Trophoblast cell (in vitro differentiated cells and primary cell): ENCODE measurements at places on chromosomes 2 and 18.

DNA sequence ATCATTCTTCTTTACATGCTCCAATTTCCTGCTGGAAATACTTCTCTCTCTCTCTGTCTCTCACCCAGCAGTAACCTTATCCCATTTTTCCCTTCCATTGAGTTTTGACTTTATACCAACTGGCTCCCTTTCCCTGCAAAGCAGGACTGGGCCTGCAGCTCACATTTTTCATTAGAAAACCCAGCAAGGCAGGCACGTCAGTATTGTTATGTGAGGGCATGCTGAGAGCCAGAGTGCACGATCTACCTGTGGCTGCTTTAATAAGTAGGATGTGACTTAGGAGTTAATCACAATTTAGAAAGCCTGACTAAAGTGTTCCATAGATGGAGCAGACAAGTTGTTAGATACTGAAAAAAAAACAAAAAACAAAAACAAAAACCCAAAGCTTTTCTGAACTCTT is 5.2 kb upstream of the NDUFV2 start:
- DNase-seq: no peak

- peak; percentile 21 for DNase-seq
Observed at GRCh38 chr2:69789772-69790600, 39.5 kb upstream of the GMCL1 start.

DNA sequence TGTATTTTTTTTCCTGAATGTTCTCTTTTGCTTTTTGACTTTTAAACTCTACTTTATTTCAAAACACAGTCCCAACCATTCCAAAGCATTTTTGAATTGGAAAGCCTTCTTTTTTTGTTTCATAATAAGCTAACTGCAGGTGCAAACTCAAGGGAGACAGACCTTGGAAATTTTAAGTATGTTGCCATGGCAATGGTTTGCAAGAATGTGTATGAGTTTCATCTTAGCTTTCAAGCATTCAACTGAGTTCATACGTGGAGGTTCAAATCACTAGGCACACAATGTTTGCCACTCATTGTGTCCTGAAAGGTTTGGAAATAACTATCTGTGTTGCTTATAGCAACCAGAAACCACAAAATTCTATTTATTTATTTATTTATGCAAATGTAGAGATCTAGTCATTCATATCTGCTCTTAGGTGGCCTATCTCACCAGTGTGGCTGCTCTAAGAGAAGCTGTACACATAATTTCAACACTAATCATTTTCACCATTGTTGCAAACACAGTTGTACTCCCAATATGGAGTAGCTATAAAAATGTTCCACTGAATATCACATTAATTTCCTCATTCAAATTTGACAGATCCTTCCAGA is 805.7 kb upstream of the FSHR start:
- no peak for DNase-seq

DNA sequence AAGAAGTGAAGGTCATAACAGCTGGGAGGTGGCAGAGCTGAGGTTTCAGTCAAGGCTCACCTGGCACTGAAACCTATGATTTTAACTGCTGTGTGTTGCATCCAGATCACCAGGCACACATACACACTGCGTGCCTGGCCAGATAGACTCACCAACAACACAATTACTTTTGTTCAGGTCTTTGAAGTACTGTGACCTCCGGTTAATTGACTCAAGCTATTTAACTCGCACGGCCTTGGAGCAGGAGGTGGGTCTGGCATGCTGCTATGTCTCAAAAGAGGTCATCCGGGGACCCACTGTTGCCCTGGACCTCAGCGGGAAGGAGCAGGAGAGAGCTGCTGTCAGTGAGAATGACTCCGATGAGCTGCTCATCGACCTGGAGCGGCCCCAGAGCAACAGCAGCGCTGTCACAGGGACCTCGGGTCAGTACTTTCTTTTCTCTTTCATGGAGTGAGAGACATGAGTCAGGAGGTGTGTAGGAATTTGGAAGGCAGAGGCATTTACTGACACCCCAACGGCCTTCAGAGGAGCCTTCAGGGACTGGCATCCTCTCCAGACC is 104.1 kb downstream of the ESCO1 start:
- DNase-seq: no peak

- peak; percentile 44 for DNase-seq
Observed at GRCh38 chr2:20365249-20365817, 14.7 kb upstream of the PUM2 start.

GRCh38 chr18:980586-980985 is 75.9 kb downstream of the ADCYAP1 start:
- no peak for DNase-seq

- DNase-seq: peak; percentile 64
Observed at GRCh38 chr2:216034065-216034464, 20.7 kb upstream of the MREG start.

GRCh38 chr2:128641421-128642080 is 322.9 kb upstream of the HS6ST1 start:
- no peak for DNase-seq

DNA sequence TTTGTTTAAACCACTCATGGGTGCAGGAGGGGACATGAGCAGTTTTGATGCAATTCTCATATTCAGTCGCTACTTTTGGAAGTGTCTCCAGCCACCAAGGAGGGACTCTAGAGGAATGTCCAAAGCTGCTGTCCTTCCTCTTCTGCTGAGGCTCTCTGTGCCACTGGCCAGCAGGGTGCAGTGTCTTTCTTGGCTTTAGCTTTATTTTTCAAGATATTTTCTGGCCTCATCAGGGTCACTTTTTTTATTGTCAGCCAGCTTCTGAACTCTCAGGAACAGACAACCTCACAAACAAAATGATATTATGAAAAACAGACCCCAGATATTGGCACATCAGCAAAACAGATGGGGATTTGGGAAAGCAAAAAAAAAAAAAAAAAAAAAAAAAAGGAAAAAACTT is 289.3 kb upstream of the ZSWIM2 start:
- no peak for DNase-seq

- no peak for DNase-seq
Observed at GRCh38 chr2:127358044-127358443, 29.7 kb downstream of the MAP3K2 start.

GRCh38 chr18:79954791-79955190 is 3.3 kb upstream of the SLC66A2 start:
- no peak for DNase-seq

DNA sequence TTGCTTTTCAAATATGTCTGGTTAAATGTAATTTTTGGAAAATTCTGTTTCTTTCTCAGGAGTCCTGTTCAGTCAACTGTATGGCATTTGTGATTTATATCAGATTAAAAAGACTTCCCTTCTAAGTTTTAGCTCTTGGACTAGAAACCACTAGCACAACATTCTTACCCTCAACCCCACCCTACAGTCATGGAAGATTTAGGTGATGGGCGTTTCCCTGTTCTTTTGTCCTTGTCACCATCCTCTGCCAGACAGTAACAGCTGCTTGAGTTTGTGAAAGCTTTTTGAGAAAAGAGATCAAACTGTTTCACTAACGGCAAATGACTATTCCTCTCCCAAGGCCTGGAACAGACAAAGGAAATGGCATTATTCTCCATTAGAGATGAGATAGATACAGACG is 31.8 kb downstream of the SERPINB5 start:
- no peak for DNase-seq

DNA sequence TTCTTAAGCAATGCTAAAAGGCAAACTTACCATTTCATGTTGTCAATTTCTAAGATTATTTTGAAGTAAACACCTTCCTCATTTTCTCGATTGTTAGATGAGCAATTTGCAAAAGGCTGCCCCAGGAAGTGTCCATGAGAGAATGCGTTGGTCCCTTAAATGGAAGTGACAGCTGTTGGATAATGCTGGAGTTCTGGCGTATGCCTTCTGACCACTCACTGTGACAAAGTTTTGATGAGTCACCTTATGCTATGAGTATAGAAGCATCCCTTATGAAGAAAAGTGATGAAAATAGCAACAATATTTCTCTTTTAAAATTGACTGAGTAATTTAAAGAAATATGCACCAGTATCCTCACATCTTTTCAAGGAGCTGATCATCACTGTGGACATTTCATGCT is 1497.5 kb downstream of the DPP10 start:
- DNase-seq: no peak

- no peak for DNase-seq
Observed at GRCh38 chr18:27249933-27250332, 64.8 kb upstream of the CHST9 start.

DNA sequence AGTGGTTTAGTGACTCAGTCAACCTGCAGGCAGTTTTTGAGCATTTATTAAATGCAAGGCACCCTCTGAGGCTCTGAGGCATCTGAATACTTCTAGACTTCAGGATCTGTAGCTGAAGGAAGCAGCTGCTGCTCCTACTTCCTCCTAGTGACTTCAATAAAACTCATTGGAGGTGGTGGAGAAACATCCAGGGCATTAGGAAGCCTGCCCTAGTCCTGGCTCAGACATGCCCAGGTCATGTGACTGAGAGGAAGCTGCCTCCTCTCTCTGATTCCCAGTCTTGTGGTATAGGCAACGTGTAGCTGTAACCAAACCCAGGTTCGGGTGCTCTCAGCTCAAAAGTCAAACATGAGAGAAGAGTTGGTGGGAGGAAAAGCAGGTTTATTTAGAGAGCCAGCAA is 287.2 kb upstream of the GYPC start:
- DNase-seq: no peak
